Cardiac muscle cell (in vitro differentiated cells and primary cell): ENCODE measurements at places on chromosomes 3 and 15.

DNA sequence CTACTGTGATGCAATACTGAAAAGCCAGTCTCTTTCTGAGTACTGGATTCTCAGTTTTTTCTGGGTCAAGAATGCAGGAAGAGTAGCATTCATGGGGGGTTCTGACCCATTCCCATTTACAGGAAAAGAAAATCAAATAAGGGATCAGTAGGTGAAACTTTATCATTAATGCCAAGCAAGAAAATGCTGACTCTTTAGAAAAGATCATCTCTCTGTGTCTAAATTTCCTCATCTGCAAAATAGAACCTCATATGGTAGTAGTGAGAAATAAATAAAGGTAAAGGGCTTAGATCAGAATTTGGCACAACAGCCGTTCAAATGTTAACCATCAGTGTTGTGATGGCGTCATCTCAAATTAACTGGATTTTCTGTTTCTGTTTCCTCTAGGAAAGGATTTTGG is 807.6 kb upstream of the LMCD1 start:
- no peaks in the 10 kb centered on the region for H3K36me3 ChIP-seq
- no peak for DNase-seq
- no peak overlapping the region for H3K27ac ChIP-seq
- H3K27me3 ChIP-seq = no peaks in the 10 kb centered on the region
- peaks cover 13% of the 10 kb centered on the region for H3K4me1 ChIP-seq

GRCh38 chr3:124057420-124057819 is 65.5 kb upstream of the ROPN1 start:
- peaks cover 27% of the 10 kb centered on the region for H3K4me1 ChIP-seq
- DNase-seq = no peak
- H3K27ac ChIP-seq = peak overlapping the region; percentile 34
- no peaks in the 10 kb centered on the region for H3K36me3 ChIP-seq

DNA sequence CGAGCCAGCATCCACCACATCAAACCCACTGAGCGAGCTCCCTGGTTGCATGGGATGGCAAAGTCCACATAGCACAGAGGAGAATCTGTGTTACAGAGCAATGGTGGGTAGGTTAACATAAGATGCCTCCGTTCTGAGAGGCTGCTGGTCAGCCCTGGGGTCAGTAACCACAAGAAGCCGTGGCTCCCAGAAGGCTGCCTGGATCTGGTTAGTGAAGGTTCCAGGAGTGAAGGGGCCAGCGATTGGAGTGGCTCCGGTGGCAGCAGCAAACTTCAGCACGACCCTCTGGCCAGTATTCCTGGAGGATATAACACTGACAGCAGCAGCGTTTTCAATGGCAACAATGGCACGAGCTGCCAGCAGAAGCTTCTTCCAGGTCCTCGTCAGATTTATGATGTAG is 18.4 kb upstream of the PIGZ start:
- no peaks in the 10 kb centered on the region for H3K27me3 ChIP-seq
- no peak overlapping the region for H3K4me3 ChIP-seq
- H3K27ac ChIP-seq = no peak overlapping the region
- no peaks in the 10 kb centered on the region for H3K36me3 ChIP-seq
- no peak for DNase-seq
- H3K4me1 ChIP-seq = peaks cover 17% of the 10 kb centered on the region

- H3K36me3 ChIP-seq = no peaks in the 10 kb centered on the region
- no peak for DNase-seq
- no peaks in the 10 kb centered on the region for H3K27me3 ChIP-seq
- no peaks in the 10 kb centered on the region for H3K4me1 ChIP-seq
These were observed 8.2 kb downstream of the TBC1D23 start for GRCh38 chr3:100269001-100269400.

DNA sequence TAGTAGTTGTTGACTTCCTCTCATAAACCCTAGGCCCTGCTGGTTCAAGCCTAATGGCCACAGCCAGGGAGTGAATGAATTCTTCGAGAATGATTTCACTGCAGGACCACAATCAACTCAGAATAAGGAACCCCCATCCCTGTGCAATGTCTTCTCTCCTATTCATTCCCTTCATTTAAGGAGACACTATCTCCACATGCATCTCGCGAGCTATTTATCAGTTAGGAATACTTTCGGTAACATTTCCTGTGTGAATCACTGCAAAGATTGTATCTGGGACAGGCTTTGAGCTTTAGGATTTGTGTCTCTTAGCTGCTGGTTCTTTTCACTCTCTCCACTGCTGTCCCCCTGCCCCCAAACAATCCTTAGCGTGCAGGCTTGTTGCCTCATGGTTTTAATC is 94.4 kb downstream of the MYLK start:
- H3K4me3 ChIP-seq = no peak overlapping the region
- H3K36me3 ChIP-seq = no peaks in the 10 kb centered on the region
- no peak overlapping the region for H3K27ac ChIP-seq
- peaks cover 4% of the 10 kb centered on the region for H3K27me3 ChIP-seq
- H3K4me1 ChIP-seq = peaks cover 4% of the 10 kb centered on the region

DNA sequence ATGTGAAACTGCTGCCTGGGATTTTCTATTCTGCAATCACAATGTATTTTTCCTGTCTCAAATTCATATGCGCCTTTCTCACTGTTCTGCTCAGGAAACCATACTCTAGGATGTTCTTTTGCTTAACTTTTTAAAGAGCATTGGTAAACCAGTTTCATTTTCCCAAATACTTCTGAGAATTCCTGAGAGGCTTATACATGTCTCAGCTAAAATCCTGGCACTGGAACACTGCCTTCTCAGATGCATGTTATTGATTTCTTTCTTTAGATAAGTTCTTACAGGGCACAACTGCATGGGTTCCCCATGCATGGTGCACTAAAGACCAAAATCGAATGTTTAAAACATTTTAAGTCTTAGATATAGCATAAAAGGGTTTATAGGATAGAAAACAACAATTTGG is 178.3 kb upstream of the PLSCR5 start:
- DNase-seq = no peak
- no peak overlapping the region for H3K4me3 ChIP-seq
- H3K4me1 ChIP-seq = no peaks in the 10 kb centered on the region
- no peaks in the 10 kb centered on the region for H3K36me3 ChIP-seq
- no peaks in the 10 kb centered on the region for H3K27me3 ChIP-seq

DNA sequence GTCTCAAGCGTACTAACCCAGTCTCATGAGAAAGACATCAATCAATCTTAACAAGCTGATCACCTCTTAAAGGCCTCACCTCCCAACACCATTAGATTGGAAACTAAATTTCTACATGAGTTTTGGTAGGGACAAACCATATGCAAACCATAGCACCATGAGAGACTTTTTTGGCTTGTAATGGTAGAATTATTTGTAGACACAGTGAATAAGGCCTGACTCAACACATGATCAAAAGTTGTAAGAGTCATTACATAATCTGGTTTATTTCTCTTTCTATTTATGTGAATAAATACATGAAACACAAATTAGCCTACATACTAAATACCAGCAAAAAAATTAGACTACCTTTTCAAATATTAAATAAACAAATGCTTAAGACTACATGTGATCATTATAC is 183.3 kb upstream of the EPHA6 start:
- no peak for DNase-seq
- H3K4me3 ChIP-seq = no peak overlapping the region
- no peak overlapping the region for H3K27ac ChIP-seq

GRCh38 chr15:90153658-90154057 is 47.5 kb upstream of the SEMA4B start:
- peaks cover 34% of the 10 kb centered on the region for H3K4me1 ChIP-seq
- no peak overlapping the region for H3K4me3 ChIP-seq
- H3K27ac ChIP-seq = no peak overlapping the region
- H3K27me3 ChIP-seq = no peaks in the 10 kb centered on the region

- no peak overlapping the region for H3K27ac ChIP-seq
- H3K36me3 ChIP-seq = no peaks in the 10 kb centered on the region
- no peak for DNase-seq
- H3K4me1 ChIP-seq = no peaks in the 10 kb centered on the region
- H3K4me3 ChIP-seq = no peak overlapping the region
- no peaks in the 10 kb centered on the region for H3K27me3 ChIP-seq
These were observed 78.4 kb downstream of the PCSK6 start for GRCh38 chr15:101411085-101411484.

DNA sequence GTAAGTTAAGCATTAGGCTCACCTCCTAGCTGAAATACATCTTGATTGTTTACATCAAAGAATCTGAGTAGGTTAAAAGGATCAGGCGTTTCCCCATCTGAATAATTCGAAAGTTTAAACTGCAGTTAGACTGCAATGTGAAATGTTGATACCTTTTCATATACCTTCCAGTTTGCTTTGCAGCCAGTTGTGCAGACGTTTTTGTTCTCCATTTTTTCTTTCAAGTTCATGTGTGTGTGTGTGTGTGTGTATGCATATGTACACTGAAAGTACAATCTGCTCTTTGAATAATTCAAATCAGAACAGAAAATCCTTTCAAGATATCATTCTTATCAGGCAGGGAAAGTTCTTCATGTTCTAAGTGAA is 2.9 kb downstream of the ITPR1 start:
- H3K36me3 ChIP-seq = no peaks in the 10 kb centered on the region
- H3K27me3 ChIP-seq = peaks cover 3% of the 10 kb centered on the region
- peaks cover 22% of the 10 kb centered on the region for H3K4me1 ChIP-seq
- H3K4me3 ChIP-seq = no peak overlapping the region
- no peak for DNase-seq

GRCh38 chr15:36278219-36278618 is 301.2 kb upstream of the CDIN1 start:
- H3K27me3 ChIP-seq = no peaks in the 10 kb centered on the region
- no peaks in the 10 kb centered on the region for H3K36me3 ChIP-seq
